Posterior vena cava (tissue), 2 donors: ENCODE measurements at places on chromosomes 6 and 20.

- no peak for DNase-seq
Measured at GRCh38 chr6:20906945-20907344, 372.7 kb downstream of the CDKAL1 start.

GRCh38 chr6:28802417-28803336 lies 121.1 kb downstream of the TRIM27 start:
- DNase-seq, result no peak

DNA sequence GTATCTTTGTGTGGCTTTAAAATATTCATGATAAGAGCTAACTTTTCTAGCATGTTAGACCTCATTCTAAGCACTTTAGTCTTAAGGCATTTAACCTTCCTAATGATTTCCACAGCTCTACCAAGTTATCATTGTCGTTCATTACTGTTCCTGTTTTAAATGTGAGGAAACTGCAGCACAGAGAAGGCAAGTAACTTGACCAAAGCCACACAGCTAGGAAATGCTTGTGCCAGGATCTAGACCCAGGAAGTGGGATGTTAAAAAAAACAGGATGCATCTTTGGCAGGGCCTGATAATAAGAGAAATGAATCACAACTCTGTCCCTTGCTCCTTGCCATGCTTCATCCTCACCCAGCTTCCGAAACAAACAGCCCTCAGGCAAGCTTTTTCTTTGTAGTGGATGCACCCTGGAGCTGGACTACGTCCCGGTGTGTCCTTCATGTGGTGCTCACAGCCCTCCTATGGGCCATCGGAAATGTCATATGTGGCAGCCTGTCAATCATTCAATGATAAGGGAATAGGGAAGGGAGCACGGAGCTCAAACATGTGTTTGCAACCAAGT lies 196.9 kb upstream of the RREB1 start:
- DNase-seq, result no peak

GRCh38 chr6:157068691-157069324 lies 254.5 kb downstream of the TMEM242 start:
- no peak for DNase-seq

GRCh38 chr6:126976253-126976797 lies 142.1 kb upstream of the RSPO3 start:
- DNase-seq, result no peak

- no peak for DNase-seq
Measured at GRCh38 chr20:11652128-11652527, 265.6 kb upstream of the BTBD3 start.

GRCh38 chr20:60586269-60587050 lies 628.2 kb downstream of the CDH26 start:
- no peak for DNase-seq

DNA sequence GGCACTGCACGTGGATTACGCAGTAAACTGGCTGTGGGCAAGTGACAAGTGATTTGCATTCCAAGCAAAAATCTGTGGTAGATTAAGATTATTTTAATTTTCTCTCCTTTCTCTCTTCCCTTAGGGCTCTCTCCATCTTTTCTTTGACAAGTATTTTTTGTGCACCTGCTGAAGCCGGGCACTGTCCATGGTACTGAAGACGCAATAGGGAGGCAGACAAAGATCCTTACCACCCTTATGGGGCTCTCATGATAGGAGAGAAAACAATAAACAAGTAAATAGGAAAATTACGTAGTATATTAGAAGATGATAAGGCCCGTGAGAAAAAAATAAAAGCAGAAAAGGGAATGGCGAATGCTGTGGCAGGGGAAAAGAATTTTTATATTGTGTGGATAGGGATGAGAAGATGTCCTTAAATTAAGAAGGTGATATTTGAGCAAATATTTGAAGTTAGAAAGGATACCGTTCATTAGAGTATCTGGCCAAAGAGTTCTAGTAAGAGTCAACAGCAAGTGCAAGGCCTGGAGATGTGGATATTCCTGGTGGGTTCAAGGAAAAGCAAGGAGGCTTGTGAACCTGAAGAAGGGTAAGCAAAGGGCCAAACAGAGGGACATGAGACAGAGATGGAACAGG lies 146.0 kb downstream of the LAMP5 start:
- DNase-seq, result no peak

DNA sequence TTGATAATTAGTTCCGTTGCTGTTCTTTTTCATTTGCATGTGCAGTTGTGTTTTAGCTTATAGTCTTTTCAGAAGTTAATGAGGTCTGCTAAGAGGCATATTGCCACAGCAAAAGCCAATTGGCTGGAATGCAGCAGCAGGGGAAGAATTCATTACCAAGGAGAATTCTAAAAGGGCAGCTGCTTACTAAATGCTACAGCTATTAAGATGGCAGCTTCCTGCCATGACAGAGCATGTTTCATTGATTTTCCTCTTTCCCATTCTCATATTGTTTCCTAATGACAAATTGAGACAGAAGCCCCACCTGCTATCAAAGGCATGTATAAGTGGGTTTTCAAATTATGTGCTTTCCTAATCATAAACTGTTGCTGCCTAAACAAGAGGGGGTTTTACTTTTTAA lies 66.6 kb downstream of the CLVS2 start:
- no peak for DNase-seq

GRCh38 chr20:61864481-61864880 lies 201.2 kb downstream of the TAF4 start:
- no peak for DNase-seq

DNA sequence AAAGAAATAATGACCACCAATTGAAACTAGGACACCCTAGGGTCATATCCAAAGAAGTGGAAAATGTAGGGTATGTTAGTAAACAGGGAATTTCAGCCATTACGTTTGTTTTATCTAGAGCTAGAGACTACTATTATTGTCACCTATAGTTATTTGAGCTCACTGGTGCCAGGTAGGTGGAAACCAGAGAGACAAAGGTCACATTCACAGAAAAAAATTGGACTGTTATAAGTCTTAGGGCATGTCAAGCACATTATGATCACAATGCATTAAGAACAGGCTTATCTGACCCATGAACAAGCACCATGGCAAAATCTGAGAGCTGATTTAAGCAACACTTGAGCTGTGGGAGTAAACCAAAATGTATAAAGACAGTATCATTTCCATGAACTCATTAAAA lies 530.1 kb upstream of the CITED2 start:
- no peak for DNase-seq

GRCh38 chr6:99603421-99604165 lies 3.0 kb upstream of the PRDM13 start:
- DNase-seq, result no peak

DNA sequence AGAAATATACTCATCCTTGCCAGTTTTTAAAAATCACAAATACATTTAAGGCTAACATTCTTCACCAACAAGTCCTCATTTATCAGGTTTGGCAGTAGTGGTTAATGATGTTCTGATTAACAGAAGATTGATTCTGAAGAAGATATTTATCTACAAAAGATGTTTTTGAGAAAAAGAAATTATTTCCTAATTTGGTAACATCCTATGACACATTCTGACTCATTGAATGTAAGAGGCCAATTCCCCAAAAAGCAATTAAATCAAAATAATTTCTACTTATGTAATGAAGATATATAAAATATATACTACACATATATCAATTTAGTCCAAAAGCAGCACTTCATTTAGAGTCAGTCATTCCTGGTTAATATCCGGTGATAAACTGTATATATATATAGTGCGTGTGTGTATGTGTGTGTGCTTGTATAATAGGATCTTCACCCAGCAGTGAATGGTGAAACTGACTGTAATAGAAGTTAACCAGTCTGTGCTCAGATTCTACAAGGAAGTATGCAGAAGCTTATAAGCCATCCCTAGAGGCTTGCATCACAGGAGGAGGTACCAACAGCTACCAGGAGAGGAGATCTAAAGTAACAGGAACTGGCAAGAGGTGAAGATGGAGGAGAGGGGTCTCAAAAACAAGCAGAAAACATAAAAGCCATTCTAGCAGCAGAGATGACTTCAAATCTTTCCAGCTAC lies 82.9 kb upstream of the MARCKS start:
- DNase-seq, result no peak

- no peak for DNase-seq
Measured at GRCh38 chr6:14063756-14064155, 53.8 kb upstream of the CD83 start.

DNA sequence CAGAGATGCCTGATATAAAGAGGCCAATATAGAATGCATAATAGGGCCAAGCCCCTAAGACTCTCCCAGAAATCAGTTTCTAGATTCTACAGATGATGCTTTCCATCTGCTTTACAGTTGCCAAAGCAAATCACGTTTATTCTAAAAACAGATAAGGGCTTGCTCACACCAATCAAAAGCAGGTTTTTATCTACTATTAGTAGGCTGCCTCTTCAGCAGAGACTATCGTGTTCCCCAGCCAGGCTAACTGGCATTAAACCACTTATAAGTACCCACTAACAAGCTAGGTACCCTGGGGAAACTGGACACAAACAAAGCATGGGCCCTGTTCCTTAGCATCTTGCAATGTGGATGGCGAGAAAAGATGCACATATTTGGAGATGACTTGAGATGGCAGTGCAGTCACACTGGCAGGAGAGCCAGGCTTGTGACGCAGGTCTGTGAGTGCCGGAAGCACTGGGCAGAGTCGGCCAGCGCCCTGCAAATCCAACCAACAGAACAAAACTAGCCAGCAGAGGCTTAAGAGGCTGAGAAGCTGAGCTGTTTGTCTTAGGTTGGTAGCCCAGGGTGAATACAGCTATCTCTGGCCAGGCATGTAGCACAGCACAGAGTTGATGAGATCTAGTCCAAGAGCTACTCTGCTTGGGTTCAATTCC lies 73.4 kb downstream of the GFOD1 start:
- no peak for DNase-seq

- no peak for DNase-seq
Measured at GRCh38 chr20:25364180-25364788, 26.4 kb downstream of the ABHD12 start.

DNA sequence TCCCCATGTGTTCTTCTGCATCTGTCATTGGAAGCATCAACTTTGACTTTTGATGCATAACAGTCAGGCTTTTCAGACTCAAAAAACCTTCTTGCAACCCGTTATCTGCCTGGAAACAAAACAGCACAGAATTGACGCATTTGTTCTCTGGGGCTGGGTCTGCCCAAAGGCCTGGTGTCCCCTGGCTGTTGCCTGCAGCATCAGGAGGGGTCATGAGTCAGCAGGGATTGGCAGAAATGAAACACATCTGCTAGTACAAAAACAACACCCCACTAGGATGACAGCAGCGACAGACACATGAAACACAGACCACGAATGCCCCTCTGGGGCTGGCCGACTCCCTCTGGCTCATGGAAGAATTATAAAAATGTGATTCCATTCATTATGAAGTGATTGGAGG lies 157.6 kb upstream of the INSM1 start:
- DNase-seq, result no peak

DNA sequence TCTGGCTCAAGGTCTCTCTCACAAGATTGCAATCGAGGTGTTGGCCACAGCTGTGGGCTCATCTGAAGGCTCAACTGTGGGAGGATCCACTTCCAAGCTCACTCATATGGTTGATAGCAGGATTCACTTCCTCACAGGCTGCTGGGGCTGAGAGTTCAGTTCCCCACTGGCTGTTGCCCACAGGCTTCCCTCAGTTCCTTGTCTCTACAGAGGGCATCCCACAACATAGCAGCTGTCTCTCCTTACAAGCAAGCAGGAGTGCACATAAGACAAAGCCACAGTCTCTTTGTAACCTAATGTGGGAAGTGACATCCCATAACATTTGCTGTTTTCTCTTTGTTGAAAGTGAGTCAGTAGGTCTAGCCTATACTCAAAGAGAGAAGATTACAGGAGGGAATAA lies 14.0 kb downstream of the SPATS1 start:
- no peak for DNase-seq

DNA sequence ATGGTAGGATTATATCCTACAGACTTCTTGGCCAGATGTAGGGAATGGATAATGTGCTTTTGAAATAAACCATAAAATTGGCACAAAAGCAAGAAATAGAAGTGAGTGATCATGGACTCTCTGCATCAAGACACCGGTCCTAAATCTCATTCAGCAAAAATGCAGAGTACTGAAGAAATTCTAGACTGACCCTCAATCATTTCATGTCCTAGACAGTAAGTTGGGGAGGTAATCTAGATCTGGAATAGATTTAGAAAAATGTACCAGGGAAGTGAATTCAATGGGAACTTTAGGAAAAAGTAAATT lies 69.7 kb upstream of the ADTRP start:
- no peak for DNase-seq
